Stomach (tissue), 19 donors: ENCODE measurements at places on chromosomes 12 and 14.

GRCh38 chr12:50082644-50083043 is 2.5 kb upstream of the SMARCD1 start:
- no peaks in the 10 kb centered on the region for H3K27me3 ChIP-seq
- no peak for DNase-seq
- peaks cover 21% of the 10 kb centered on the region for H3K4me1 ChIP-seq
- no peak overlapping the region for H3K27ac ChIP-seq

GRCh38 chr14:65239938-65240296 is 137.6 kb upstream of the MAX start:
- H3K4me3 ChIP-seq, result no peak overlapping the region
- no peak overlapping the region for H3K27ac ChIP-seq
- no peak for DNase-seq
- H3K36me3 ChIP-seq, result no peaks in the 10 kb centered on the region

GRCh38 chr12:45969084-45969483 is 21.3 kb downstream of the SCAF11 start:
- no peaks in the 10 kb centered on the region for H3K27me3 ChIP-seq
- peaks cover 90% of the 10 kb centered on the region for H3K4me1 ChIP-seq
- H3K36me3 ChIP-seq, result peaks cover 4% of the 10 kb centered on the region
- no peak overlapping the region for H3K4me3 ChIP-seq
- no peak for DNase-seq
- H3K27ac ChIP-seq, result no peak overlapping the region

GRCh38 chr12:85156569-85156968 is 120.4 kb downstream of the LRRIQ1 start:
- no peaks in the 10 kb centered on the region for H3K27me3 ChIP-seq
- H3K36me3 ChIP-seq, result no peaks in the 10 kb centered on the region
- no peak for DNase-seq
- no peak overlapping the region for H3K4me3 ChIP-seq
